ENCODE measurements at places on chromosomes 12 and 14. TPM values are rescaled to one million over a fixed set of nuclear protein-coding genes. Genes with fewer than 3 reads are reported as not detected.

DNA sequence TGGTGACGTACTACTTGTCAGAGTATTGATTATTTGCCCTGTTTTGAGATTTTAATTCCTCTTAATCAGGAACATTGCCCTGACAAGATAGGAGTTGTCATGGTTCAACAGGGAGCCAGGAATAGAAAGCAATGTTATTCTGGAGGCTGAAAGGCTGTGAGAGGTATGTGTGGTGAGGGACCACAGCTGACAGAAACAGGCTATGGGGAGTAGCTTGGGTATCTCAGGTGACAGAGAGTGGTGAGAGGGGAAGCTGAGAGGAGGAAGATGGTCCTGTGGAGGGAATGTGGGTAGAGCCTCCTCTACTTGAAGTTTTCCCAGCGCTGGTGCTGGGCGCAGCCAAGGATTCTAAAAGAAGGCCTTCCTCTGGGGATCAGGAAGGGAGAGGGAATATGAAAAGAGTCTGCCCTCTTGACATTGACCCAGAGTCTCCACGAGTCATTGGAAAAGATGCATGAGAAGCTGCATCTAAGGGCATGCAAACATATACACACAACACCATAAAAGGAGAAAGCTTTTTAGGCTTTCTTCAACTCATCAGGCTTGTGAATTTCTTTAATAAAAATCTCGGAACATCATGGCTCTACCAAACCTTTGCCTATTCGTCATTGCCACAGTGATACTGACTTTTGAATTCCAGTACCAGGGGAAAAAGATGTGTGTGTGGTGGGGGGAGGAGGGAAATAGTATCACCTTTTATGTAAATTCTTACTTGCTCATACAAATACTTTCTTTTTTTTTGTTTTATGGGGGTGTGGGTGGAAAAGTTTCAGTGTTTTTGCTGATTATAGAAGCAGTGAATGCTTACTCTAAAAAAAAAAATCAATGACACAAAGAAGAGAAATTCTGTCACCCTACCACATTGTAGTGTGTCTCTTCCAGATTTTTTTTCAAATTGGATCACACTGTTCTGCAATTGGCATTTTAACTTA is 39.9 kb upstream of the DHRS7 start:
- no peak for DNase-seq

Gene KRT82
- total RNA-seq, result not detected

GRCh38 chr14:72154645-72155378 is 222.6 kb downstream of the RGS6 start:
- DNase-seq, result no peak

GRCh38 chr14:92633274-92633616 is 115.2 kb downstream of the LGMN start:
- no peak for DNase-seq

Gene NRIP2
- 0.13 TPM for total RNA-seq
